ENCODE measurements at places on chromosomes 1 and 21.

DNA sequence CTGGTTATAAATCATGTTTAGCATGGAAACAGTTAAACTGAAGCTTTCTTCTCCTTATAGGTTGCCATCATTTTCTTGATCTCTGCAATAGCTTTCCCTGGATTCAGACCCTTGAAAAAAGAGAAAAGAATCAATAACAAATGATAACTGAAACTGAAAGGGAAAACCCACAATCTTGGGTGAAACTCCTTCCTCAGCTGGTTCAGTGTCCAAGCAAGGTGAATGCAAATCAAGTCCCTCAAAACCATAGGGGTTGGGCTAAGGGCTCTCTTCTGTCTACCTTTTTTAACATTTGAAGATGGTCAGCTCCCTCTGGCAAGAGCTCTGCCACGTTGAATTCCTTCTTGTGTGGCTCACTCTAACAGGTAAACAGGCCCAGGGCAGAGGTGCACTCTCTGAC is 7.1 kb upstream of the ATP13A2 start:
- no peak for DNase-seq
- H3K27ac ChIP-seq: no peak overlapping the region
- H3K36me3 ChIP-seq: peaks cover 64% of the 10 kb centered on the region

DNA sequence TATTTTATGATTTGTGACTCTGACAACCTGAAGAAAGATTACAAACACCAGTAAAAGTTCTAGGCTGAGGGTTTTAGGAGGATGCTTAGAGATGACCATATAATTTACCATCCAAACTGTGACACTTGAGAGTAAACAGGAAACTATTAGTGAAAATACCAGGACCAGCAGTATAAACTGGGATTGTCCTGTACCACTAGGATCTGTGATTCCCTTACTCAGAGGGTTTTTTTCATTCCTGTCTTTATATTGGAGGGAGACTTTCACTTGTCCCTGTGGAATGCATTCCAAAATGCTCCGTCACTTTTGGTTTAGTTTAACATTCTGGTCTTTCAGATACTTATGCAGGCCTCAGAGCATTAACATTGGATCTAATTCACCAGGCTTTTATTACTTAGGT is 482.9 kb downstream of the PTBP2 start:
- H3K27me3 ChIP-seq: no peaks in the 10 kb centered on the region
- no peak overlapping the region for H3K27ac ChIP-seq
- no peaks in the 10 kb centered on the region for H3K4me1 ChIP-seq
- no peaks in the 10 kb centered on the region for H3K36me3 ChIP-seq
- no peak overlapping the region for H3K4me3 ChIP-seq

DNA sequence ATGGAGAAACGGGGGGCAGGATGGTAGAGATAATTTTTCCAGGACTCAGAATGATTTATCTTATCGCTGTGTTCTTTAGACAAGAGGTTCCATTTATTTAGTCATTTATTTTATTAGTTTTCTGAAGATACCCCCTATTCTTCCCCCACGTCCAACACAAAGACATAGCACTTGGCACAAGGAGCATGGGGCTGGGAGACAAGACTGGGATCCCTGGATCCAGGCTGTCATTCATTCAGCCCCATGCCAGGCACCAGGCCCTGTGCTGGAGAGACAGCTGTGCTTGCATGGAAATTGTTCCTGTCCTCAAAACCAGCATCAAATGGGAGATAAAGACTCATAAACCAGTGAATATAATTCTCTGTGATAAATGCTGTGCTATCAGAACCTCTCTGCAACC is 27.1 kb upstream of the PLXNA2 start:
- no peak for DNase-seq
- no peak overlapping the region for H3K27ac ChIP-seq

DNA sequence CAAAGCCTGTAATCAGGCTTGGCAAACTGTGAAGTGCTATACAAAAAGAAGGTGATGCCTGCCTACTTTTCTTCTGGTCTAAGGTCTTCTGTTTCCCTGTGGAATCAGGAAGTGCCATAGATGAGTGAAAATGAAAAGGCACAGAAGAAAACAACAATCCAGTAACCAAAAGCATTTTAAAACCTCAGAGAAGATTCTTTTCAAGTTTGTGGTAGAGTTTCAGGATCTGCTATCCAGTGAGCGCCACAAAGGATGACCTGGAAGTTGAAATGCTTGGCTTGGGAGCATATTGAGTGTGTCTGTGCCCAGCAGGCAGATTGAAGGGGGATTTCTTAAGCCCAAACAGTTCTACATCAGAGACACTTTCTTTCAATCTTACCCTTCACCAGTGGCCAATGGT is 272.2 kb downstream of the PAPPA2 start:
- no peaks in the 10 kb centered on the region for H3K36me3 ChIP-seq
- no peak overlapping the region for H3K4me3 ChIP-seq
- H3K4me1 ChIP-seq: no peaks in the 10 kb centered on the region
- H3K27me3 ChIP-seq: no peaks in the 10 kb centered on the region

GRCh38 chr1:6477039-6477820 is 11.3 kb upstream of the TNFRSF25 start:
- peaks cover 56% of the 10 kb centered on the region for H3K36me3 ChIP-seq
- H3K27me3 ChIP-seq: no peaks in the 10 kb centered on the region
- no peak overlapping the region for H3K27ac ChIP-seq
- no peak overlapping the region for H3K4me3 ChIP-seq
- no peaks in the 10 kb centered on the region for H3K4me1 ChIP-seq

DNA sequence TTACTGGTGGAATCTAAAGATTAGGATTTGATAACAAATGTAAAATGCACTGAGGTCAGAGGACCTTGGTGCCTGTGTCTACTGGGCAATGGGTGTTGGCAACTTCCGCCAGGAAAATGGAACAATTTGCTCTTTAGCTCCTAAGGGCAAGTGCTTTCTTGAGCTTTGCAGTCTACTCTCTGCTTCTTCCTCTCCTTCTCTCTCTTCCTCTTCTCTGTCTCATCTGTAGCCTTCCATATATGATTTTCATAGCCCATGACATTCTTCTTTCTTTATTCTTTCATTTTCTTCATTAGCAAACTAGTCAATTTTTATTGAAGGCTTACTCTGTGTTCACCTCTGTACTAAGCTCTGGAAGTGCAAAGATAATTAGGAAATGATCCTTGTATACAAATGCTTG is 35.5 kb downstream of the OVGP1 start:
- peaks cover 19% of the 10 kb centered on the region for H3K27me3 ChIP-seq
- no peaks in the 10 kb centered on the region for H3K36me3 ChIP-seq
- no peak overlapping the region for H3K4me3 ChIP-seq
- no peak overlapping the region for H3K27ac ChIP-seq

GRCh38 chr1:230123280-230124185 is 56.5 kb downstream of the GALNT2 start:
- H3K4me1 ChIP-seq: peaks cover 14% of the 10 kb centered on the region
- H3K36me3 ChIP-seq: peaks cover 6% of the 10 kb centered on the region
- no peak overlapping the region for H3K4me3 ChIP-seq
- DNase-seq: no peak

DNA sequence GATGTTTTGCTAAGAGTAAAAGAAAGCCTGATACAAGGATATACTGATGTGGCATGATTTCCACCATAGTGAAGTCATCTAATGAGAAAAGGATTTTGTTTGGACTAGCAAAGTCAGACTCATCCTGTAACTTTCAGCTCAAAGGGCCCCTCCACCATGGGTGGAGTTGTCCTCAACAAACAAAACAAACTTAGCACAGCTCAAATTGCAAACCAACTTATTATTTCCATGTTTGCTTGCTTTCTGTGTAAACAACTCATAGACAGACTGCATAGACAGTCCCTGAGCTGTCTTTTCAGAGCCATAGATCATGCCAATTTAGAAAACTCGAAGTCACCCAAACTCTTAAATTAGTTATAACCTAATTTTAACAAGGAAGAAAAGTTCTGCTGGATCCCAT is 69.4 kb upstream of the VAV3 start:
- DNase-seq: no peak
- peaks cover 16% of the 10 kb centered on the region for H3K4me1 ChIP-seq
- no peaks in the 10 kb centered on the region for H3K27me3 ChIP-seq
- no peaks in the 10 kb centered on the region for H3K36me3 ChIP-seq
- no peak overlapping the region for H3K4me3 ChIP-seq

DNA sequence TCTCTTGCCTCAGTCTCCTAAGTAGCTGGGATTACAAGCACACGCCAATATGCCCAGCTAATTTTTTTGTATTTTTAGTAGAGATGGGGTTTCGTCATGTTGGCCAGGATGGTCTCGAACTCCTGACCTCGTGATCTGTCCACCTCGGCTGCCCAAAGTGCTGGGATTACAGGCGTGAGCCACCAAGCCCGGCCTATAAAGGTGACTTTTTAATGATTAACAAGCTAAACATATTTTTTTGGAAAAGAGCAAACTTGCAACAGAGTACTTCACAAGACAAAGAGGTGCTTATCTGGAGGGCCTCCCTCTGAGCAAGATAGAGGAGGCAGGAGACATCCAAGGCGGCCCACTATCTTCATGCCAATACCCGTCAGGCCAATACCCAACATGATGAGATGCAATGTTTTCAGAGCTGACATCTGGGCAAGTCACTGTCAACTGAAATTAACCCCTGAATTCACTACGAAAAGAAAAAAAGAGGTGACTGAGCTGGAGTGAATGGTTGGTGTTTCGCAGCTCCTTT is 10.5 kb downstream of the BCAR3 start:
- no peak overlapping the region for H3K27ac ChIP-seq
- DNase-seq: no peak
- H3K27me3 ChIP-seq: no peaks in the 10 kb centered on the region
- peaks cover 48% of the 10 kb centered on the region for H3K4me1 ChIP-seq

All from esophagus squamous epithelium (tissue), 5 donors.